ENCODE measurements at places on chromosomes 3 and 15.

GRCh38 chr15:89399238-89400115 lies 64.9 kb upstream of the POLG start:
- DNase-seq, result no peak

- no peak for DNase-seq
Observed at GRCh38 chr3:104750581-104750980, 616.1 kb upstream of the ALCAM start.

DNA sequence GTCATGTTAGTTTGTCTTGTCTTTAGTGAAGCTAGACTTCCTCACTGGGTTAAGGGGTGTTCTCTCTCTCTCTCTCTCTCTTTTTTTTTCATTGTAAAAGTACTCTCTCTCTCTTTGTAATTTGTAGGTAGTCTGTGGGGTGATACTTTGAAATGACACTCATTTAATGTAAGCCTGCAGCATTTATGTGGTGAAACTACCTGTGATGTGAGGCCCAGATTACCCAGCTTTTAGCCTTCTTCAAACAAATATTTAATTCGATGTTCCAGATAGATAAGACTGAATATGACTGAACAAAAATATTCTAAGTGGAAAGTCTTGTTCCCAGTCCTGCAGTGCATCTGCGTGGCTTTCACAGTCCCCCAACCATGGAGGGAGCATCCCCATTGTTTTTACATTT lies 49.7 kb downstream of the SQOR start:
- DNase-seq, result no peak

- DNase-seq, result no peak
Observed at GRCh38 chr3:115071601-115072000, 75.5 kb downstream of the ZBTB20 start.

- no peak for DNase-seq
Observed at GRCh38 chr3:48798998-48799397, 48.7 kb downstream of the PRKAR2A start.

DNA sequence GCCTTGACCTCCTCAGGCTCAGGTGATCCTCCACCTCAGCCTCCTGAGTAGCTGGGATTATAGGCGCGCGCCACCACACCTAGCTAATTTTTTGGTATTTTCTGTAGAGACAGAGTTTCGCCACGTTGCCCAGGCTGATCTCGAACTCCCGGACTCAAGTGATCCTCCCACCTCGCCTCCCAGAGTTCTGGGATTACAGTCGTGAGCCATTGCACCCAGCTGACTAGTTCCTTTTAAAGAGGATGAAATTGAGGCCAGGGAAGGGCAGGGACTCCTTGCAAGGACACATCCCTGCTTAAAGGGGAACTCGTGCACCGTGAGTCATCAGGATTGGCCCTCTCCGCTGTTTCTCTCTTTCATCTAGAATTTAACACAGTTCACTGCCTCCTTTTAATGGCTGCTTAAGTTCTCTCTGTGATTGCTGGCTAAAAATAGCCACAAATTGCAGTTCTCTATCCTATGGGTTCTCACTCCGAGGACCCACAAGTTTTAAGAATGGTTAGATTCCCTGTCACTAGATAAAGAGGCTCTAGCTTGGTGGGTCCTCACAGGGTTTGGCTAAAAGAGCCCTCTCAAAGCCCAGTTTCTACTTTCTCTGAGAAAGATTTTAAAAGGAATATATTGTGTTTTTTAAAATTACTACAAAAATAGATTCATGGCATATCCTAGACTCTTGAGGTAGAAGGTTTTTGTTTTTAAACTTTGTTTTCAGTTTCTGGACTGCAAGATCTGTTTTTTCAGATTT lies 1.4 kb downstream of the CRTAP start:
- DNase-seq, result no peak

GRCh38 chr3:131560795-131561194 lies 58.0 kb upstream of the MRPL3 start:
- no peak for DNase-seq

DNA sequence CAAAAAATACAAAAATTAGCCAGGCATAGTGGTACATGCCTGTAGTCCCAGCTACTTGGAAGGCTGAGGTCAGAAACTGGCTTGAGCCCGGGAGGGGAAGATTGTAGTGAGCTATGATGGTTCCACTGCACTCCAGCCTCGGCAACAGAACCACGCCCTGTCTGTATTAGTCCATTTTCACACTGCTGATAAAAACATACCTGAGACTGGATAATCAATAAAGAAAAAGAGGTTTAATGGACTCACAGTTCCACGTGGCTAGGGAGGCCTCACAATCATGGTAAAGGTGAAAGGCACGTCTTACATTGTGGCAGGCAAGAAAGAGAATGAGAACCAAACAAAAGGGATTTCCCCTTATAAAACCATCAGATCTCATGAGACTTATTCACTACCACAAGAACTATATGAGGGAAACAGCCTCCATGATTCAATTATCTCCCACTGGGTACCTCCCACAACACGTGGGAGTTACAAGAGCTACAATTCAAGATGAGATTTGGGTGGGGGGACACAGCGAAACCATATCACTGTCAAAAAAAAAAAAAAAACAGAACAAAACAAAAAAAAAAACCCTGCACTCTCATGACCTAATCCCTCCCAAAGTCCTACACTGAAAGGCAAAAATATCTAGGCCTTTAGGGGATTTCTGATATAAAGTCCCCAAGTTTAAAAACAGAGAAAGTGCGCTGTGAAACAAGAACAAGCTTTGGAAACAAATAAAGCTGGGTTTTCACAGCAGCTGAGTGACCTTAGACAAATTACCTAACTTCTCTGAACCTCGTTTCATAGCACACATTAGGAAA lies 224.7 kb downstream of the IGSF11 start:
- no peak for DNase-seq

GRCh38 chr3:188241072-188241471 lies 87.1 kb downstream of the LPP start:
- no peak for DNase-seq

DNA sequence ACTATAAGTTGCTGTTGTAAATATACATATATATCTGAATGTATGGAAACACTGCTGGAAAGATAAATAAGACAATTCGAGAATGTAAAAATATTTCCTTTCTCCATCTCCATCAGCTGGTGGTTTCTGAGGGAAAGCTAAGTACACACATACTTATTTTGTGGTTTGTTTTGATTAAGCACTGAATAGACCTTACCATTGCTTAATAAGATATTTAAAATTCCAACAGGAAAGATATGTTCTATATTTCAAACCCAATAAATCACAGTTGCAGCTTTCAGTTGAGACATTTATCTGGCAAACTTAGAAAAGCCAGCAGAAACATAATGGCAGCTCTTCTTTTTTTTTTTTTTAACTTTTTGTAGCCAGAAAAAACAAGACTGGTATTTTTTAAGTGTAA lies 160.4 kb downstream of the VGLL3 start:
- DNase-seq, result no peak

DNA sequence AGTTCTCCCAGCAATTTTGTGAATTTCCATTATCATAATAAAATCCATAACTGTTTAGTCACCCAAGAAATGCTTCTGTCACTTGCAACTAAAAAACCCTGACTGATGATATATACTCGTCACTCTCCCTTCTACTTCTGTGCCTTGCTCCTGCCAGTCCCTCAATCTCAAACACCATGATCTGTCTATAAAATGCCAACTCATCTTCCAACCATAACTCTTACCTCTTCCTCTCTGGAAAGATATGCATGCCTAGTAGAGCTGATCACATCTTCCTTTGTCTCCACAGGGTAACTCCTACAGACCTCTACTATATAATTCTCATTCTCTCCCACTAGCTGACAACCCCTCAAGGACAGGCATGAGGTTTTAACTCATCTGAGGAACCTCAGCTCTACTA lies 5.2 kb upstream of the VEPH1 start:
- DNase-seq, result no peak

DNA sequence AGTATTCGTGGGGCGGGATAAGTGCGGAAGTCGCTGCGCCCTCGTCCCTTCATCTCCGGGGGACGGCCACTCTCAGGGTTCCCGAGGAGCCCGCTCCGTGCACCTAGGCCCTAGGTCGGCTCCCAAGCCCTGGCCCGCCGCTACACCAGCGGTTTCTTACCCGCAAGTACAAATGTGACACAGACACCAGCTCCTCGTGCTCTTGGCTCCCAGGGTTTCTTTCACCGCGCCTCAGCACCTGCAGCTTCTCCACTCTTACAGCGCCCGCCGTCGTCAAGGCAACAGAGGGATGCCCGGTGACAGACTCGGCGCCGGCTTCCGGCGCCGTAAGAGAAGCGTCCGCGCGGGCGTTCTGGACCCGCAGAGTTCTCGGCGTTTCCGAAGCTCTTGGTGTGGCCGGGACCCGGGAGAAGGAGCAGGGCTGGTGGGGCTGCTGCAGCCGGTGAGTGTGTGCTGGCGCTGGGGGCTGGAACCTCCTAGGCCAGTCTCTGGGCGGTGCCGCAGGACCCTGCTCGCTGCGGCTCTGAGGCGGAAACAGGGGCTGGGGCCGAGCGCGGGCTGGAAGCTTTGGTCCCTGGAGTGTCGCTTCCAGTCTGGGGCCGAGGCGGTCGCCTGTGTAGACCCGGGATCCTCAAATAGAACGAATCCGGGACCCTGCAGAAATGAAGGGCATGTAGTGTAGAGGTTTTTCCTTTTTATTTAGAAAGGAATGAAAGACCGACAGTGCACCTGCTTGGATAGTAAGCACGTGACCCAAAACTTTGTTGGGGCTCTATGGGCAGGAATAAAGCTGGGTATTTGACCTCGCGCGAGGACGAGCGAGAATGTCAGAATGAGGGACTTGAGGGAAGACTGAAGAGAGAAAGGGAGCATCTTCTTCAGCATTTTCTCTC lies 155.4 kb upstream of the GOLGA6L4 start:
- DNase-seq, result peak; percentile 49

- no peak for DNase-seq
Observed at GRCh38 chr3:33312361-33312760, 35.1 kb downstream of the FBXL2 start.

GRCh38 chr3:73766599-73767381 lies 142.0 kb upstream of the PDZRN3 start:
- no peak for DNase-seq

GRCh38 chr3:9986230-9986725 lies 363 bp downstream of the EMC3 start:
- no peak for DNase-seq
